ENCODE measurements at places on chromosomes 7 and 10.

DNA sequence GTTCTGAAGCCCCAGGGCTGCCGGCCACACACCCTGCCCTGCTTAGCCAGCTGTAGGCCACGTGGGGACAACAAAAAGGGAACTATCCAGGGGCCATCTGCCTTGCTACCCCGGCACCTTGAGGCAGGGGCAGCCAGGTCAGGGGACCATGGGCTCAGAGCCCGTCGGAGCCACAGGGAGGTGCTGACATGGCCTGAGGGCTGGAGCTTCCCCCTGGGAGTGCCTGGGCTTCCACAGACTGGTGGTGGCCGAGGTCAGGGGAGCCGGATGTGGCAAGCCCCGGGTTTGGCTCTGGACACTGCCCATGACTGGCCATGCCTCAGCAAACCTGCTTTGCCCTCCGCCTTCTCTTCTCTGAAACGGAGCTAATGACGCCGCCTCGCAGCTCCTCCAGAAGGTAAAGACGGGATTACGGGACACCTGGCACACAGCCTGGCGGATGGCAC lies 178.5 kb downstream of the EBF3 start:
- DNase-seq, result peak; percentile 71

DNA sequence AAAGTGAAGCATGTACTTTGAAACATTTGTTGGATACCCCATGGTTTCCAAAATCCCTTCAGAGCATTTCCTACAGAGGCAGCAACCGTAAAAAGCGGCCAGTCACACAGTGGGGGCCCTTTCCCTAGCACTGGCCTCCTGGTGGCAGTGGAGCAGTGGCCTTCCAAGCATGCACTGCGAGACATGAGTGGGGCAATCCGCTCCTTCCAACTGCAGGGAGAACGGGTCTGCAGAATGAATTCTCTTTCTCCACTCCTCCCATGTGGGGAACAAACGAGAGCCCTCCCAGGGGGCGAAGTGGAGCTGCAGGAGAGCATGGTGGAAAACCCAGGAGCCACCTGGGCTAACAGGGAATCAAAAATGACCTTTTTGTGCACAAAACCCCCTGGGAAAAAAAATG lies 542.9 kb upstream of the GALNT17 start:
- no peak for DNase-seq

GRCh38 chr7:38748056-38748610 lies 117.0 kb upstream of the AMPH start:
- no peak for DNase-seq

- no peak for DNase-seq
These were observed 458.5 kb downstream of the KCNMA1 start for GRCh38 chr10:77179015-77179695.

- no peak for DNase-seq
These were observed 40.0 kb upstream of the TRIL start for GRCh38 chr7:28998105-28998504.

All from spleen (tissue), 13 donors.